ENCODE measurements at places on chromosomes 7 and 10.
A peak's percentile ranks its signal among the peaks of the same experiment; 100 is the strongest.

- DNase-seq = no peak
These were observed 356.0 kb upstream of the DPP6 start for GRCh38 chr7:153696242-153696641.

DNA sequence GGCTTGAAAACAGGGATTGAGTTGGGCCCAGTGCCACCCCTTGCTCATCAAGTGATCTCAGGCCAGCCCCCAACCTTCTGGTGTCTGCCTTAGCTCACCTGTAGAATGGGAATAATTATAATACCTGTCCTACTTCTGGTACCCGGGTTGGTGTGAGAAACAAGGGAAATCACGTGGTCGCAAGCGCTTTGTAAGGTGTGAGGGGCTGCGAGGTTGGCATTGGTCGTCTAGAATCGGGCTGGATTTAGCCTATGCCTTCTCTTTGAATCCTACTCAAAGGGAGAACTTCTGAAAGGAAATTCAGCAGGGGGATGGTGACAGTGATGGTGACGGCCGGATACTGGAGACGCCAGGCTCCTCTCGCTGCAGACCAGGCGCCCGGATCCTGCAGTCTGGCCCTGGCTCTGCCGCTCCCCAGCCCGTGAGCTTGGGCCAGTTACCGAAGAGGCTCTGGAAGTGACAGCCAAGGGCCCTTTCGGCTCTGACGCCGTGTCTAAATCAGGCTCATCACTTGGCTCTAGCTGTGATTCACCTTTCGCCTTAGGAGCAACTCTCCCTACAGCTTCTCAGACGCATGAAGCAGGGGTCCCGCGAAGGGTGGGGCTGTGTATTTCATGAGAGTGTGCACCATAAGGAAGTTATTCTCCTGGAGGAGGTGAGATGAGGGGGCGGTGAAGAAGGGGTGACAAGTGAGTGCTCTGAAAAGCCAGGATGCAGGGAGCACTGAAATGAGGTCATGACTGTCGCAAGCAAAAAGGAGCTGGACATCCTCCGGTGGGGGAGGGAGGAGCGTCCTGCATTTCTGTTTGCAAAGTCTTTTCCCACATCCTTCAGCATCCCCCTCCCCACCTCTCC, 4.0 kb upstream of the CREB5 start:
- no peak for DNase-seq

- DNase-seq = no peak
These were observed 3.2 kb upstream of the JCAD start for GRCh38 chr10:30062582-30062981.

DNA sequence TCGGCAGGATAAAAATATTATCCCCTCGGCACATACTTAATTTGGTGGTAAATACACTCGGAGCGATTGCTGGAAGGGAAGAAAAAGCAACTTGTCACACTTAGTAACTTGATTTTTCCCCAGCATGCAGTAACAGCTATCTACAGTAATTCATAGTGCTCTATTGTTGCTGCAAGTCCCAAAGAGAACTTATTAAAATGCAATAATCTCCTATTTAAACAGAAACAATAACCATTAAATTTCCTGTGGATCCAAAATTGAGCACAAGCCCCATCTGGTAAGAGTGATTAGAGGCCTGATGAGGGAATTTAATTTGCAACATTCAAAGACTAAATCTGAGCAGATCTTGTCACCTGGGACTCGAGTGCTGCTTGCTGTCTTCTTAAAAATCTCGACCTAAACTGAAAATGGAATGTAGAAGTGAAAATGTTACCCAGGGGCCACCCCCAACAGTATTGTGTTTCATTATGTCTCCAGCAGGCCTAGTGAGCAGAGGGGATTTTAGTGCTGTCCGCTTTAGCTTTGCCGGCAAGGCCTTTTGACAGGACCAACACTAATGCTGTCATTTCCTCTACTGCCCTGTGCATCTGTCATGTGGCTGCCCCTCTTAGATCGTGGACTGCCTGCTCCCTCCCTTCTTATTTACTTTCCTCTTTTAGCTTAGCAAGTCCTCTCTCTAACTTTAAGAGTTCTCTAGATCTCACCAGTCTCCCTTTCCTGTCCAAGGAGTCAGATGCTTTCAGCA, 639.7 kb downstream of the AUTS2 start:
- DNase-seq = no peak

DNA sequence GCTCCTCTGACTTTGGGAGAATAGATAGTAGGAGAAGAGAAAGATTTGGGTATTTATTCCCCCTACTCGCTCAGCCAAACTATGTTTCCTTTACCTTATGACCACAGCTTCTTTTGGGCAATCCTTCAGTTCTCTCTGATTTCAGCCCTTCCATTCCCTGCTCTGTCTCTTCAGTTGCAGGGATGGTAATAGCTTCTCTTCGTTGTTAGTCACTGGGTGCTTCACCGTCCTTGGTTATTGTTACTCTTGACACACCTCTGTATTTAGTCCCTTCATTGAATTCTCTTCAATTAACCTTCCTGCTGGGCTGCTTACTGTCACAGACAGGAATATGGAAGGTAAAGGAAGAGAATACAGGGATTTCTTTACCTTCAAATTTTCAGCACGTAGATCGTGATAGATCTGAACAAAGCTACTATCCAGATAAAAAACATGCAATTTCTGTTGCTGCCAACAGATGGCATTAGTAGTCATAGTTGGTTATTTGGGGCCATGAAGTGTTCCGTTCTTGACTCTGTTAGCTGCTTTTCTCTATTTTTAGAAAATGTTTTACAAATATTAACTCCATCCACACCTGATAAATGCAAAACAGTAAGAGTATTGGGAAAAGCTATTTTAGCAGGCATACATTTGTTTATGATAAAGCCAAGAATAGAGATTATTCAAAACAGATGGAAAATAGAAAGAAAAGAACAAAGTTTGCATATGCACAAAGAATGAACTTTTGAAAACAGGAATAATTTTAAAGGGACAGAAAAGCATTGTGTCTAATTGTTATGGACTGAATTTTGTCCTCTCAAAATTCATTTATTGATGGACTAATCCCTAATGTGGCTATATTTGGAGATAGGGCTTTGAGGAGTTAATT, 14.0 kb upstream of the PTTG1IP2 start:
- DNase-seq = no peak

- DNase-seq = no peak
These were observed 5.9 kb downstream of the TSPAN33 start for GRCh38 chr7:129150199-129150996.

GRCh38 chr7:114650491-114650890, 235.9 kb downstream of the FOXP2 start:
- DNase-seq = no peak

GRCh38 chr10:98402478-98402877, 12.5 kb downstream of the PYROXD2 start:
- no peak for DNase-seq

DNA sequence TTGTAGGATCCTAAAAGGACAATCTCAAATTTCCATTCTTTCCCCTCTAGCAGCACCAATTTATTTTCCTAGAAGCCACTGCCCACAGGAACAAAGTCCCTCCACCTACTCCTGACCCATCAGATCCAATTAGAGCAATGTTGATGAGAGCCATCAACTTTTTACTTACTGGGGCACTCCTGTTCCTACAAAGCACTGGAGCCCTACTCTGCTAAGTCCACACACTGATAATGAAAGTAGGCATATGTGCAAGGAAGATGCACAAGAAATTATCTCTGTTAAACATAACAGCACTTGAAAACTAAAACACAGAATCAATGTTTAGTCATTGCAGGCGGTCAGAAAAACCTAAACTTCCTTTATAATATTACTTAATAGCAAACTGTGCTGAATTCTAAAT, 3.6 kb downstream of the HERPUD2 start:
- no peak for DNase-seq

GRCh38 chr10:115398026-115398425, 304.9 kb downstream of the ATRNL1 start:
- no peak for DNase-seq

- DNase-seq = no peak
These were observed 510.6 kb downstream of the ARL4A start for GRCh38 chr7:13198036-13198435.

DNA sequence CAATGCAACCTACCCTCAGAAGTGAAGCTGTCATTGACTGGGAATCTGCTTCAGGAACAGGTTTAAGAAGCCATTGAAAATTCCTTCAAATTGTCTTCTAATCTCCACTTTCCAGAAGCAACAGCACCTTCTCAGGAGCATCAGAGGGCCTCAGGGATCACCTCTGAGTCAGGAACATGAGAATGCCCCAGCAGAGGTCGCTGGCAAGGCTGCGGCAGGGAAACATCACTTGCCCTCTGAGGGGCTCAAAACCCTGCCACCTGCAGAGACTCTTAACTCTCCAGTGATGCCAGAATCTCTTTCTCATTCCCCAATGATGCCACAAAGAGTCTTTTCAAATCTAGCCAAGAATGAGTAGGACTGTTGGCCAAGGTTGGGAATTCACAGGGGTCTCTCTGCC, 5.9 kb upstream of the MAPK8 start:
- no peak for DNase-seq

DNA sequence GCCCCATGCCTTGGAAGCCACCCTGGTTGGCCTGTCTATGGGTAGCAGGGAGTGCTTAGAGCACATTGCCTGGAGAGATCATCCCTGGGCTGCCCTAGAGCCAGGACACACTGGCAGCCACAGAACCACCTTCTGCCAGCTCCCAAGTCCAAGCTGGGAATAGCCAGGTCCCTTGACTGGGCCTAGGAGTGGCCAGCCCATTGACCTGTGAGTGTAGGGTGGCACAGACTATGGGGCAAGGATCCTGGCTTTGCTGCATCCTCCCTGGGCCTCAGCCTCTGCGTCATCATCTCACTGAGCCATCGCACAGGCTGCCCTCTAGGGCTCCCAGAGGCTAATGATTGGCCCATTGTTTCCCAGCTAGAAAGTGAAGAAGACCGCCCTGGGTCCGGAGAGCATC, 7.0 kb downstream of the AQP1 start:
- no peak for DNase-seq

- no peak for DNase-seq
These were observed 738 bp downstream of the POM121 start for GRCh38 chr7:72925546-72926120.

GRCh38 chr10:47277352-47278151, 22.4 kb upstream of the GDF10 start:
- DNase-seq = peak; percentile 24

DNA sequence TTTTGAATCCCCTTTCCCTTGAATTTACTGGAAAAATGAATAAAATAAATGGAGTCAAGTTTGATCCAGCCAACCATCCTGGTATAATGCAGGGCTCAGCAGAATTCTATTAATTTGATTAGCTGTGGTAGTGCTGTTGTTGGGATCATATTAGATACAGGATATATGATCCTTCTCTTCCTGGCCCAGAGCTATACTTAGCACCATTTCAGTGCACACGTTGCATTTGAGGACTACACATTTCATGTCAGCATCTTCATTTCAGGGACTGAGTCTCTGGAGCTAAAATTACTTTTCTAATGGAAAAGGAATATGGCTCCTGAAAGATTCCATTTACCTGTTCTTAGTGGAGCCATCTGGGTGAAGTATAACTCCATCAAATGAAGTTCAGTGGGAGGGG, 240.3 kb downstream of the BMPER start:
- no peak for DNase-seq

DNA sequence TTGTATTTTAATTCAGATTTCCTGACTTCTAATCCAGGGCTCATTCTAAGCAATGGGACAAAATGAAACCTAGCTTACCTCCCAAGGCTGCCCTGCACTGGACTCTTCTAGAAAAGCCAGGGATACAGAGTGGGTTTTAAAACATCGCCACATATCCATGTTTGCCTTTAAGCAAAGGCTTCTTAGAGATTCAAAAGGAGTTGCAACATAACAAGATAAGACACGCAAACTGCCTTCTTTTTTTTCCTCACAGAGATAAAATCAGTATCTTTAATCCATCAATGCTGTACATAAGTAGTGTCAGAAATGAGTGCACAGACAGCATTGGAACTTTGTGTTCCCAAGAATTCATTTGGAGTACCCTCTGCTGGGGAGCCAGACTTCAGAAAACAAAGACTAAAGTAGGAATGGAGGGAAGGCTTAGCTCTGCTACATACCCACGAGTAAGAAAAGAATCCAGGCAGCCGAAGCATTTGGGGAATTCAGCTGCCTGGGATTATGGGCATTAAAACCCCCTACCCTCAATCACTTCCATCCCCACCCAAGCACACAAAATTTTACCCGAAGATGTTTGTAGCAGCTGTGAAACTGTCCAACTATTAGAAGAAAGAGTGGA, 427.8 kb downstream of the ARL4A start:
- DNase-seq = no peak

DNA sequence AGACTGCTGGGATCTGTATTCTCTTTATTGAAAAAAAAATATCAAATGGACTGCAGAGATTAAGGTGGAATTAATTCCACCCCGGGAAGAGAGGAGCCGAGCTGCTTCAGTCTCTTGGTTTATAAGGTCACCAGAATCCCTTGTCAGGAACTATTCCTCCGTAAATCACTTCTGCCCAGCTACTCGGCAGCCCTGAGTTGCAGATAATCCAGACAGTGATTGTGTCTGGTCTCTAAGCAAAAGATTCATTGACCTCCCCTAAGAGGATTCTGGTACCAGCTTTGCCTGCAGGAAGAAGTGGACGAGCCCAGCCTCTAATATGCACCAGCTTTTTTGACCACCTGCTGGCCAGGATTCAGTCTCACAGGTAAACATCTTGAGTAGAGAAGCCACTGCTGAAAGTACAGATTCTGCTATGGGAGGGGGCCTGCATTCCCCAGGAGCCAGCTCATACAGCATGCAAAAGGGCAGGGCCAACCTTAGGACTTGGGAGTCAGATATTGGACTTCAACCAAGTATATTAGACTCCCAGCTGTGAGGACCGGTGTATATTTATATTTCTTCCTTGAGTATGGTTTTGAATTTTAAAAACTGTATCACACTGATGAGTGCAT, 27.1 kb upstream of the PLXNA4 start:
- no peak for DNase-seq

GRCh38 chr7:156156734-156157408, 344.6 kb upstream of the SHH start:
- DNase-seq = no peak

GRCh38 chr10:3775696-3776551, 9.1 kb downstream of the KLF6 start:
- DNase-seq = no peak

- no peak for DNase-seq
These were observed 74.2 kb downstream of the MALSU1 start for GRCh38 chr7:23373151-23374004.

All from stimulated activated CD4-positive, alpha-beta T cell treated with anti-CD3 and anti-CD28 coated beads, TNF-alpha, amount 100 ng/mL, for 1 hour (primary cell).